ENCODE measurements at places on chromosomes 5 and 9.
A peak's percentile ranks its signal among the peaks of the same experiment; 100 is the strongest.

- DNase-seq: no peak
These were observed 4.0 kb downstream of the GLDC start for GRCh38 chr9:6641561-6641960.

DNA sequence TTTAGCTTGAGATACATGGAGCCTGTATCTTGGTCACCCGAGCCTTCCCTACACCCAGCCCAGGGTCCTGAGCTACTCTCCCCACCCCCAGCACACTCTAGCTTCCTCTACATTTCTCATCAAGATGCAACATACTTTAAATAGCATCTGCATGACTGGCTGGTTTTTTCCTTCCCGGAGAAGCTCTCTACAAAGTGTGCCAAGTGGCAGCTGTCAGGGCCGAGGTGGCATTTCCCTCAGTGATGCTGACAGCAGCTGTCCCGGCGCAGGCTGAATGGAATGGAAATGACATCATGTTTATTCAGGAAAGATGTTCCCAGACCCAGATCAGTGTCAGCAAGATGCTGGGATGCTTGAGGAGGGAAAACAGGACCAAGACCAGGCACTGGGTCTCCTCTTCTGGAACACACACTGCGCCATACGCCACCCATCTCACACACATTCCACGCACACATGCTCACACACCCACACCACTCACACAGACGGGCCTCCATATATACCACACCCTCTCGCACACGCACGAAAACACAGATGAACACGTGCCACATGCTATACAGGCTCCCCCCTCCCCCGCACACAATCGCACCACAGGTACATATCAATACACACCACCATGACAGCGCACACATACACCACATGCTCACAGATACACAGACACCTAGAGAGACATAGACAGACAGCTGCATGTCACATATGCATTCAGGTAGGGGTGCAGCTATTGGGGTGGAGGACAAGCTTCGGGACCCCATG is 67.8 kb downstream of the LHX2 start:
- DNase-seq: no peak

DNA sequence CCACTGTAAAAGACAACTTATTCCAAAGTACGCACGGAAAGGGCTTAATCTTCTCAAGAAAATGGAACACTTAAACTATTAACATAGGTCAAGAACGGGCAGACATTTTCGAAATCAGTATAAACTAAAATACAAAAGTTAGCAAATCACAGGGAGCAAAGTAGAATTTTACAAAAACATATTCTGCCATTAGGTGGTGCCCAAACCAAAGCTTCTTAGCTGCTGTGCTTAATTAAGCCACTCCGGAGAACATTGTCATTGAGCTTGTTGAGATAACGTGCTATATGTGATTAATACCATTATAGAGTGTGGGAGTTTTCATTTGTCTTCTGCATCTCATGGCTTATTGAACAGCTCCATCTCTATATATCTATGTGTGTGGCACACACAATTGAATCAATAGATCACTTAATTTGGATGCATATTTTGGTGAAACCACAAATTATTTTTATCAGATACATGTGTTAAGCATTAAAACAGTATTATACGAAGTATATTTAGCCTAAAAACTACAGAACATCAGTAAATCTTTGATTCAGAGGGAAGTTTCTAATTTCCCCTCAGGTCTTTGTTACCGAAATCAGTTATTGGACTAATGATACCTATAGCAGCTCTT is 23.4 kb downstream of the UBLCP1 start:
- DNase-seq: peak; percentile 19

DNA sequence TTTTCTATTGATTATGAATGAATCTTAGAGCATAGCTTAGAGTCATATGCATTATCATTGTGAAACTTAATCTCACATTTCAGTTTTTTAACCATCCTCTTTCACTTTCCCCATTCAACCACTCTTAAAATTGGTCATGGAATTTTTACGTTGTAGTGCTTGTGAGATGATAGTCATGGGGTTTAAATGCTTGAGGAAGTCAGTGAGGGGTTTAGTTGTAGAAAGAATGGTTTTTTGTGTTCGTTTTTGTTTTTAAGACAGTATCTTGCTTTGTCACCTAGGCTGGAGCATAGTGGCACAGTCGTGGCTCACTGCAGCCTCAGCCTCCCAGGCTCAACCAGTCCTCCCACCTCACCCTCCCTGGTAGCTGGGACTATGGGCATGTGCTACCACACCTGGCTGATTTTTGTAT is 19.6 kb downstream of the UGCG start:
- no peak for DNase-seq
